Glutamatergic neuron (in vitro differentiated cells): ENCODE measurements at places on chromosomes 7 and 10. TPM values are rescaled to one million over a fixed set of nuclear protein-coding genes. Genes with fewer than 3 reads are reported as not detected.

Gene SLC39A12
- total RNA-seq: not detected

Gene ACTR3C
- not detected for total RNA-seq

Gene MKI67
- 14.7 TPM for total RNA-seq

Gene AKR1C2
- 3.8 TPM for total RNA-seq

Gene CRTAC1
- total RNA-seq: 2.5 TPM

Gene SPAM1
- not detected for total RNA-seq

Gene HOXA5
- not detected for total RNA-seq

Gene TRPV5
- 0.15 TPM for total RNA-seq

Gene PKD2L1
- 0.44 TPM for total RNA-seq

Gene TSPAN13
- 81.1 TPM for total RNA-seq

Gene STEAP1B
- not detected for total RNA-seq

Gene OLAH
- total RNA-seq: not detected

Gene VAX1
- total RNA-seq: 0.27 TPM

Gene MAP3K8
- 1.7 TPM for total RNA-seq

Gene LRRD1
- 0.15 TPM for total RNA-seq

Gene CLDN4
- 0.54 TPM for total RNA-seq

Gene ING3
- total RNA-seq: 14.9 TPM

Gene PIP
- not detected for total RNA-seq

Gene ANKRD61
- not detected for total RNA-seq

Gene AVPI1
- total RNA-seq: 4.5 TPM

Gene CCL24
- not detected for total RNA-seq

Gene JCAD
- total RNA-seq: 0.32 TPM

Gene AKR1C4
- total RNA-seq: not detected

Gene TUBAL3
- total RNA-seq: not detected

Gene CALCR
- total RNA-seq: not detected

Gene FKBP6
- total RNA-seq: not detected

Gene DAGLB
- 63.2 TPM for total RNA-seq

Gene AFAP1L2
- 1.9 TPM for total RNA-seq

Gene GBF1
- 71.6 TPM for total RNA-seq

Gene RABGEF1
- total RNA-seq: 14.1 TPM

Gene FGF8
- 1.1 TPM for total RNA-seq

Gene CPA1
- total RNA-seq: not detected

Gene GRM3
- total RNA-seq: not detected

Gene NUPR2
- not detected for total RNA-seq

Gene AUTS2
- total RNA-seq: 300 TPM

Gene CALHM3
- not detected for total RNA-seq

Gene ZNF853
- 5.5 TPM for total RNA-seq
